DMS79 treated with DMSO at 0.1 percent for 48 hours (cell line): ENCODE measurements at places on chromosomes 5 and 9.

GRCh38 chr5:119358901-119359603 lies 3.2 kb downstream of the TNFAIP8 start:
- no peak for DNase-seq

GRCh38 chr9:643966-644365 lies 197.5 kb upstream of the DMRT1 start:
- no peak for DNase-seq

DNA sequence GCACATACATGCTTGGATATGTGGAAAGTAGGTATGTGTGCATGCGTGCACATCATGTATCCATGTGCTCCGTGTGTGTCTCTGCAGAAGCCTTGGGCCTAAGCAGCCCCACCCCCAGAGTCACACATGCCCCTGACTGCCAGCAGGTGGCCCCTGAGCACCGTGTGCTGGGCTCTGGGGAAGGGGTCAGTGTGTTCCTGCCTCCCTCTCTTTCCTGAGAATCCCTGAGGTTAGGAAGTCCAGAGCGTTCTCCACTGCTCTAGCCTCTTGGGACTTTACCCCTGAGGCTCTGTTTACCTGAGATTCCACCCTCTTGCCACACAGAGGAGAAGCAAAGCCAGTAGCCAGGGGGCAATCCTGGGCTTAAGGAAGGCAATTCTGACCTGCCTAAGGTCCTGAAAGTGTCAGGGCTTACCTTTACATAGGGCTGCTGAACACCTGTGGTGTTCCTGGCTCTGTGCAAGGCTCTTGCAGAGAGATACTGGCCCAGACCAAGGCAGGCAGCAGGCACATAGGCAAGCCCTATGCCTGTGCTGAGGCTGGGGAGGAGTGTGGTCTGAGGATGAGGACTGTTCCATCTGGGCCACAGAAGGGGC lies 207.3 kb downstream of the TMEM38B start:
- DNase-seq: no peak

GRCh38 chr5:40619421-40619820 lies 60.3 kb upstream of the PTGER4 start:
- no peak for DNase-seq

DNA sequence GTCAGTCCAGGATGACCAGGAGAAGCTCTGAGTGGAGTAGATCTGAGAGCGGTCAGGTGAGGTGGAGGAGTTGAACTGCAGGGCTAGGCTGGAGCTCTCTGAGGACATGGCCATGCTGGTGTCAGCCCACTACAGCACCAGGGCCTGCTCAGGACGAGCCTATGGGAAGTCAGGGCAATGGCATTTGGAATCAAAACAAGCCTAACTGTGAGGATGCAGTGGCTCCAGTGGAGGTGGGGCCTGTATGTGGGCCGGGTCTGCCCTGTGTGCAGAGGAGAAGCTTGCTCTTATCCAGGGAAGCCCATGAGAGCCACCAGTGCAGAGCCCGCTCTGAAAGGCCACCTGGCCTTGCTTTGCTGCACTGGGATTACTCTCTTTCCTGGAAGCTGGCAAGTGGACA lies 11.1 kb downstream of the CXCL14 start:
- no peak for DNase-seq

DNA sequence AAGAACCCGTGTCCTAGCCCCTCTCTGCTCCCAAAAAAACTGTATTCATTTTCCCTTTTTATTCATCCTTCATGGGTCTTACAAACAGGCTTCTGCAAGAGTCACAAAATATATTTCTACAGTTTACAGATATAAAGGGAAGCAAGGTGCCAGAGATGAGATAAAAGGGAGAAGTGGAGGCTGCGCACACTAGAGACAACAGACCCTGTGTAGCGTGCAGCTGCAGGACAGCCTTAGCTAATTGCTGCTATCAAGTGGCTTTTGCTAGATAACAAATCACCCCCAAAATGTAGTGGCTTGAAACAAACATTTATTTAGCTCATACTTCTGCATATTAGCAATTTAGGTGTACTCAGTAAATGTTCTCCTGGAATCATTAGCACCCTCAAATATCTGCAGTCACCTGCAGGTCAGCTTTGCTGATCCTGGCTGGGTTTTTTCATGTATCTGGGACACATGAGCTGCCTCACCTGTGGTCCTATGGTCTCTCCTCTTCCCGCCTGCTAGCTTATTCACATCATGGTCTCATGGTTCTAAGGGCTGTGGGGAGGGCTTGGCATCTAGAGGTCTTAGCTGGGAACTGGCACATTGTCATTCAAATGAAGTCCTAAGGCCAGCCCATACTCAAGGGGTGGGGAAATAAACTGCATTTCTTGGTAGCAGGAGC lies 29.4 kb downstream of the ARHGEF37 start:
- no peak for DNase-seq

- no peak for DNase-seq
Observed at GRCh38 chr9:134858051-134858841, 22.4 kb upstream of the FCN2 start.

DNA sequence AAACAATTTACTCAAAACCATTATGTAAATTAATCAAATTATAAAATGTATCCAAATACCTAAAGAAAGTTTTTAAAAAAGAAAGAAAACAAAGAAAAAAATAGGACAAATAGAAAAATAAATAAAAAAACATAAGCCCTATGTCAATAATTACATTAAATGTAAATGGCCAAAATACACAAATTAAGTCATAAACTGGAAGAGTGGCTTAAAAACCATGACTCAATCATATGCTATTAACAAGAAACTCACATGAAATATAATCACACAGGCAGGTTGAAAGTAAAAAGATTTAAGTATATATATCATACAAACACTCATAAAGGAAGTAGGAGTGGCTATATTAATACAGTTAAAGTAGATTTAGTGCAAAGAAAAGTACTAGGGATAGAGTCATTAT lies 95.3 kb downstream of the PRELID2 start:
- DNase-seq: no peak

- no peak for DNase-seq
Observed at GRCh38 chr5:156330141-156330870, 3.3 kb downstream of the SGCD start.

- DNase-seq: no peak
Observed at GRCh38 chr5:145293716-145294115, 541.4 kb downstream of the PRELID2 start.

GRCh38 chr5:56282951-56283350 lies 49.8 kb upstream of the ANKRD55 start:
- DNase-seq: no peak

GRCh38 chr5:157978061-157978460 lies 119.1 kb upstream of the CLINT1 start:
- no peak for DNase-seq

DNA sequence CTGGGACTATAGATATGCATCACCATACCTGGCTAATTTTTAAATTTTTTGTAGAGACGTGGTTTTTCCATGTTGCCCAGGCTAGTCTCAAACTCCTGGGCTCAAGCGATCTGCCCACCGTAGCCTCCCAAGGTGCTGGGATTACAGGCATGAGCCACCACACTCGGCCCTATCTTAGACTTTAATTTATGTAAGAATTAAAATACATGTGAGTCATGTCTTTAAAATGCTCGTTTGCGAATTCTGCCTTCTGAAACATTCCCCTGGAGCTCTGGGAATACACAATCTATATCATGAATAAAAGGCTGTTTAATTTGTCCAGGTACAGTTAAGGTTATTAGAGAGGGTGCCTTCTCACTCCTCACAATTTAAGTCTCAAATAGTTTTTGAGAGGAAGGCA lies 32.8 kb downstream of the RHOBTB3 start:
- no peak for DNase-seq

DNA sequence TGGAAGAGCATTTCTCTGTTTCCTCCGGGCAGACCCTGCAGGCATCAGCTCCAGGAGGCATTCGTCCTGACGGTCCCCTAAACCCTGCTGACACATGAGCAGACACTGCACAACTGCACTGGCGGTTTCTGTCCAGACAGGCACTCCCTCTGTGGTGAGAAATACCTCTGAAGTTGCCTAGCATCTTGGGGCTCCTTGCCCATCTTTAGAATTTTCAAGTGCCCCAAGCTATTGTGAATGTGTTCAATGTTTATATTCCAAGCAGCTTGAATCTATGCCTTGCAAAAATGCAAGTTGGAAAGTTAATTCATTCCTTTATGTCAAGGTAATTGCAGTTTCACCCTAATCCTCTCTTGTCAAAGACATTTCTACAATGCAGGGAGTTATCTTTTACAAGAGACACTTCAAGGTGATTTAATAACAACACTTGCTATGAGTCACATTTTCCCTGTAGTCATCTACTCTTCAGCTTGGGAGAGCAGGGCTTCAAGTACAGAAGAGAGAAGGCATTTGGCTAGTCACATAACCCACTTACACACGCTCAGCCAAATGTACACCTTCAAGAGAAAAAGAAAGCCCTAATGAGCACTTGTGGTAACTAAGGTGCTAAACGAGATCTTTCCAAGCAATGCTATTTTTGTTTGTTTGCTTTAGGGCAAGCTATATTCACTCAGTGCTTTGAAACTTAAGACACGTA lies 302.5 kb downstream of the MLLT3 start:
- DNase-seq: peak; percentile 42

- no peak for DNase-seq
Observed at GRCh38 chr9:110954822-110955291, 83.4 kb downstream of the LPAR1 start.

GRCh38 chr5:14806456-14806855 lies 65.1 kb downstream of the ANKH start:
- no peak for DNase-seq

DNA sequence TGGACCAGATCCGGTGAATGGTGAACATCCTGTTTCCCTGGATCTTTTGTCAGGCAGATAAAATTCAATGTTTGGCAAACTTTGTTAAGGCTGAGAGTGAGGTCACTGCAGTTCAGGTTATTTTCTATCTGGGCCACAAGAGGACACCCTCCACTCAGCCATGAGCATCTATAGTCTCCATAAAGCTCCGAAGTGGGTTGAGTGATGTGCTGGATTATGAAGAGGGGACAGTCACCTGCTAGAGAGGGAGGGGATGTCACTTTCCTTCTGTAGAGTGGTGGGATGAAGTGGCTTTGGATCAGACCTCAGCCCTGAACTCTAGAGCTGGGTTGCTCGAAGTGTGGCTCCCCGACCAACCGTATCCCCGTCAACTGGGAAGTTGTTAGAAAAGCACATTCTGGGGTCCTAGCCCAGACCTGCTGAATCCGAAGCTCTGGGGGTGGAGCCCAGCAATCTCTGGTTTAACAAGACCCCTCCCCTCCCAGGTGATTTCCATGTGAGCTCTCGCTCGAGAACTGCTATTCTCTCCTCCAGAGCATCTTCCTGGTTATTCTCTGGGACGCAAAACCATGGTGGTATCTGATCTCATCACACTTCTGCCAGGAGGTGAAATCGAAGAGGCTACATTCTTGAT lies 31.8 kb upstream of the FGF1 start:
- DNase-seq: no peak

DNA sequence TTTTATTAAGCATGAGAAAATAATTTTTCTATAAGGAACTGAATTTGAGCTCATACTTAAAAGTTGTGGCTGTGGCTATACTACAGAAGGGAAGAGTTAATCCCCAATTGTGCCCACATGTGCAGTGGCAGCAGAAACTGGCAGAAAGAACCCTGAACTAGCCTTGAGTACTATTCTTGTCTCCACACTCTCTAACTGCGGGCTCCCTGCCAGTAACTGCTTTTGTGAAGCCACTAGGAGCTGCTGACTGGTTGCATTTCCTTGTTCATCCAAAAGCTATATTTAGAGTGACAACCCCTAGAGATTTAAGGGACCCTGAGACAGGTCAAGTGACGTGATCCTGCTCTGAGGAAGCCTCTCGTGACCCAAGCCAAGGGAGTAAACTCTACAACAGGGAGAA lies 238.6 kb downstream of the ELAVL2 start:
- DNase-seq: peak; percentile 74

- DNase-seq: no peak
Observed at GRCh38 chr5:5678909-5679308, 256.4 kb downstream of the ICE1 start.

DNA sequence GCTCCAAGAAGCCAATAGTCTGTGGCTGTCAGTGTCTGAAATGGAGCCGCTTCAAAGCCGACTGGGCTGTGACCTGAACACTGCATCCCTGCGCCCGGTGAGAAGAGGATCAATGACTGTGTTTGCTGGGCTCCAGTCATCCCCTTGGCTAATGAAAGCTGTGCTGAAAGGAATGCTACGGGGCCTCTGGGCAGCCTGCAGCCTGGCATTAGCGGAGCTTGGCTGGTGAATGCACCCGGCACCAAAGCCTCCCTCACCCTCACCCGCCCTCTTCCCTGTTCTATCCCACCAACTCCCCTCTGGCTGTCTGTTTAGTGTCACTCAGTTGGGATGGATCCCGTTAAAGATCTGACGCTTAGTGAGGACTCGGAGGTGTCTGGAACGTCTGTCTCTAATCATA lies 355.3 kb downstream of the BNC2 start:
- no peak for DNase-seq
